Coronary artery (tissue), 2 donors: ENCODE measurements at places on chromosomes 11 and 22.

- DNase-seq, result peak; percentile 98
These were observed at the start of gene GCAT for GRCh38 chr22:37807410-37808293. TSS of gene GCAT (plus strand) at chr22:37807934. CDS start at chr22:37807968, 34 bp downstream.

DNA sequence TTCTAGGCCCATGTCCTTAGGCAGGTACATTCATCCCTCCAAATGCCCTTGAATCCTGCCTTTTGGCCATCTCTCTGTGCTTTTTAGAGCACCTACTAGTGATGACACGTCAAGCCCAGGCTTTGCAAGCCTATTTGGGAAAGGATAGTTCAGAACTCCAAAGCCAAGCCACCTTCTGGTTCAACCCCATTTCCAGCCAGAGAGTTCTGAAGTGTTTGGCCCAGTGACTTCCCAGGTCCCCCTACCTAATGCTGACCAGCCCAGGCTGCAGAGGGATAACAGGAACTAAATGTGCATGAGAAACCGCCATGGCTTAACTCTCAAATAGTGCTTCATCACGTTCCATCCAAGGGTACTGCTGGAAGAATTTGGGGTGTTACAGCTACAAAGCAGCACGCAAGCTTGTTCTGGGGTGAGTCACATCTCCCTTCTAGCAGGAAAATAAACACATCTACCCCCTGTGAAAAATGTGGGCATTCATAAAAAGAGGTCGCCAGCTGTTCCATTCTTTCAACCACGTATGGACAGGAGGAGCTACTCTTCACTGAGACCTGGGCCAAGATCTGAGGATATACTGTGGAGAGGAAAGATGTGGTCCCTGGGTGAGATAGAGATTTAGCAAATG is 2.0 kb upstream of the FXYD6 start:
- DNase-seq, result peak; percentile 43

DNA sequence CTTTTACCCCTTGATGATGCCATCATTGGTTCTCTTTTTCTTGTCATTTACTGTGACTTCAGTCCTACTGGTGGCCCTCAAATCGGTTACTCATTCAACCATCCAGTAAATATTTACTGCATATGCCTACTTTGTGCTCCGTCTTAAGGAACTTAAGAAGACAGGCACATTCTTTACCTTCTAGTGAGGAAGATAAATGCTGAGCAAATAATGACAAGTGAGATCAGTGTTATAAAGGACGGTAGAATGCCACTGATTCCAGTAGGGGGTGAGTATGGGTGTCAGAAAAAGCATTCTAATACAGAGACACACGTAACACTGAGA is 1.6 kb downstream of the ANKRD42 start:
- no peak for DNase-seq

- DNase-seq, result peak; percentile 66
These were observed 3.3 kb downstream of the TANGO2 start for GRCh38 chr22:20024225-20024624.

GRCh38 chr11:10490398-10491241 is 35.6 kb downstream of the AMPD3 start:
- peak; percentile 88 for DNase-seq

- no peak for DNase-seq
These were observed 19.4 kb downstream of the APLP2 start for GRCh38 chr11:130088919-130089673.

- DNase-seq, result no peak
These were observed 50.9 kb upstream of the YWHAH start for GRCh38 chr22:31893460-31893859.

- DNase-seq, result peak; percentile 81
These were observed 580 bp downstream of the ILK start for GRCh38 chr11:6604081-6604626.

DNA sequence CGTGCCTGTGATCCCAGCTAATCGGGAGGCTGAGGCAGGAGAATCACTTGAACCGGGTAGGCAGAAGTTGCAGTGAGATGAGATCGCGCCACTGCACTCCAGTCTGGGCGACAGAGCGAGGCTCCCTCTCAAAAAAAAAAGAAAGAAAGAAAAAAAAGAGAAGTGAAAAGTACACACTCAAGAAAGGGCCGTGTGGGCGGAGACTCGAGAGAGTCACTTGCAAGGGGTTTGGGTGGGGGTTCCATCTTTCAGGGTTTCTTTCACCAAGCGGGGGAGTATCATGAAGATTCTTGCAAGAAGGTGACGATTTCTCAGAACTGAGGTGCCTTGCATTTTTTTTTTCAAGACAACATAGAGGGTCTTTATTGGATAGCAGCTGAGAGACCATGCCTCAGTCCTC is 4.0 kb upstream of the IFITM5 start:
- no peak for DNase-seq

DNA sequence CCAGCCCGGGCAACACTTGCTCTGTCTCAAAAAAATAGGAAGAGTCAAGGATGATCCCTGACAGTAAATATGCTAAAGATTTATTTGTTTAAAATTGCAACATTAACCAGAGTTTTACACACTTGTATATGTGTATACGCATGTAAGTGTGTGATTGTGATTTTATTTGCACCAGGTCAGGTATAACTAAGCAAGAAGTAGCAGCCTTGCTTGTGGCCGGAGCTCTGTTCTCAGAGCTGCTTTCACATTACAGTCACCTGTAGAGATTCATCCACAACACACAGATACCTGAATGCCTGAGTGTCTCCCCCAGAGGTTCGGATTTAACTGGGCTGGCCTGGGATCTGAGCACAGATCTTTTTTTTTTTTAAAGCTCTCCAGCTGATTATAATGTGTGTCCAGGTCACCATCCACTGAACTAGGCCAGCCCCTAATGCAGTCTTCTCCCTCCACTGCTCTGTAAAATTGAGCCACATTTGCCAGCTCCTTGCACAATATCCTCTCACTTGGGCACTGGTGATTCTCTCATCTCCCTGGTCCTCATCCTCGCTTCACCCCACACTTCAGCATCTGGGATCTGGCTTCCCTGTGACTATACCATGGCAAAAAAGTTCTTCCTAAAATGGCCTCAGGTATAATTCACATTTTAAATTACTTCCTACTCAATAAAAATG is 48.3 kb downstream of the LIF start:
- no peak for DNase-seq

DNA sequence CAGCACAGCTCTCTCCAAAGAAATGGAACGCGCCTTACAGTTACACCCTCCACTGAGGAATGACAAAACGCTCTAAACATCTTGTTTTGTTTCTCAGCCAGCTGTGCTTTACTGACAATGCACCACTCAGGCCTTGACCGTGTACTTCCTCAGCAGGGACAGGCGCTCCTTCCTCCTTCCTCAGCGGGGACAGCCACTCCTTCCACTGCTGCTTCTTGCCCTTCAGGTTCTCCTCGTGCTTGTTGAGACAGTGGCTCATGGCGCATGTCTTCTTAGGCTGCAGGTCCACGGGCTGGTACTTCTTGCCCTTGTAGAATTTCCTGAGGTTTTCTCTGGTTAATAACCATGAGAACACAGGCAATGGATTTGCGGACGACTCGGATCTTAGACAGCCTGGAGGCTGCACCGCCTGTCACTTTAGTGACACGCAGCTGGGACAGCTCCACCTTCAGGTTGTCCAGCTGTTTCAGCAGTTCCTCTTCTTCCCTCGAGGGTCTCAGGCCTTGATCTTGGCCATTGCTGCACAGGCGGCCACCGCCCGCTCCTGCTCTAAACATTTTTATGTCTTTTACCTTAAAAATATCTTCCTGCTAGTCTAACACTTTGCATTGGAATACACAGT is 613.8 kb downstream of the BRD1 start:
- DNase-seq, result no peak

DNA sequence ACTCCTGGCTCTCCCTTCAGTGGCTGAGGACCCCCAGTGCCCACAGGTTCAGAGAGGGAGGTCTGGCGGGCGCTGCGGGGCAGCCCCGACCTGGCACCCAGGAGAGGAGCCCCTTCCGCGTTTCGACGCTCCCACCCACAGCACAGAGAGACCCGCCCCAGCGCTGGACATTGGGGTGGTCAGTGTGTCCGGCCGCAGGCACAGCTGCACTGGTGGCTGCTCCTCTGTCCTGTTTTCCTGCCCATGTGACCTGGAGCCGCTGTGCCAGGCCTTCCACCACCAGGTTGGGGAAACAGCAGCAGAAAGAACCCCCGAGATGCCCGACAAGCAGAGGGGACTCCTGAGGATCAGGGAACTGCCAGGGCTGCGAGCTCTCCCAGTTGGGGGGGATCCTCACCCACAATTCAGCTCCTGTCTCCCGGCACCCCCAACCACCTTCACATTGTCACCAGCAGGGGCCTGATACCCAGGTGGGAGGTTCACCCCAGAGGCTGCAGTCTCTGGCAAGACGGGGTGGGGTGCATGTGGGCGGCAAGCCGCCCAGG is 13.6 kb downstream of the KRTAP5-5 start:
- DNase-seq, result no peak

- DNase-seq, result no peak
These were observed 11.0 kb downstream of the MPZL3 start for GRCh38 chr11:118240999-118241763.

GRCh38 chr11:111878385-111878848 is 548 bp downstream of the FDXACB1 start:
- no peak for DNase-seq

GRCh38 chr11:126525216-126525615 is 169.7 kb downstream of the ST3GAL4 start:
- no peak for DNase-seq

- DNase-seq, result no peak
These were observed 46.5 kb downstream of the SEZ6L start for GRCh38 chr22:26215736-26216135.

- DNase-seq, result no peak
These were observed 102.7 kb downstream of the BRD1 start for GRCh38 chr22:49724893-49725489.

DNA sequence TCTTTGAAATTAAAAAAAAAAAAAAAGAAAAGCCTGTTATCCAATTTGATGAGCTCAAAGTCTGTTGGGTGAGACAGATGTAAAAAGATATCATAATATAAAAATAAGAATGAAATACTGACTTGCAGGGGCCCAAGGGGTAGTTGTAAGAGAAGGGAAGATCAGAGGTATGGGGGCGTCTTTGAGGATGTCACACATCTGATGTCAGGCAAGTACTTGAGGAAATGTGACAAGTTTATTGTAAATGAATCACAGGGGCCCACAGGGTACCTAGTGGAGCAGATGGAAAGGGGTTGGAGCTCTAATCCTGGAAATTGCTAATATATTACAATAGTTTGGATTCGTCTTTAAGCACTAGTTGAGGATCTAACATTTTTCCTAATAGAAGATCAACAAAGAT is 131.6 kb downstream of the MAML2 start:
- DNase-seq, result no peak

GRCh38 chr11:11416502-11416901 is 63.5 kb upstream of the CSNK2A3 start:
- DNase-seq, result no peak

DNA sequence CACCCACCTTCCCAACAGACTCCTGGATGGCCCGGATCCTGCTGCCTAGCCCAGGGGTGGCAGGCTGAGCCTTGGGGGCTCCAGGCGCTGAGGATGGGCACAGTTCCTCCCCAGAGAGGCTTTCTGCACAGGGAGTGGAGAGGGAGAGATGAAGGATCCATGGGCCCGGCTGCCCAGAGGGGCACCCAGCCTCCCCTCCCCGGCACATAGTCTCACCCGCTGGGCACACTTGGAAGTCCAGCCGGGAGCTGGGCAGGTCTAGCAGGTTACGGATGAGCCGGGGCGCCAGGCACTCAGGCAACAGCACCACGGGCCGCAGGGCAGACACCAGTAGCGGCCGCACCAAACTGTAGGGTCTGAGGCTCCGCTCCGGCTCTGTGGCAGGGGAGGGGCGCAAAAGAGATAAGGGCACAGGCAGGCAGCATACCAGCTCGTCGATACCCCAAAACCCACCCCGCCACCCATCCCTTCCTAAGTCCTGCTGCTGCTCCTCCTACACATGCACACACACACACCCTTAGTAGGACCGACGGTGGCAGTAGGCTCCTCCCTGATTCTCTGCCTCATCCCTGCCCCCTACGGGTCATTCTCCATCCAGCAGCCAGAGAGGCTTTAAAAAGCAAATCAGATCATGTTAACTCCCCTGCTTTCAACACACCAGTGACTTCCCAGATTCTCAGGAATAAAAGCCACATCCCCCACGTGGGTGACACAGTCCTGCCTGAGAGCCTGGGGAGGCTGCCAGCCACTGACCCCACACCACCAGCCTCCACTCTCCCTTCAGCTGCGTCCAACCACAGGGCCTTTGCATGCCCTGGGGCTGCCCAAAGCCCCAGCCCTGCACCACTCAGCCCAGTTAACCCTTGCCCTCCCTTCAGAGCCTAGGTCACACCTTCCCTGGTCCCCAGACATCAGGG is 6.5 kb upstream of the MFNG start:
- DNase-seq, result no peak

DNA sequence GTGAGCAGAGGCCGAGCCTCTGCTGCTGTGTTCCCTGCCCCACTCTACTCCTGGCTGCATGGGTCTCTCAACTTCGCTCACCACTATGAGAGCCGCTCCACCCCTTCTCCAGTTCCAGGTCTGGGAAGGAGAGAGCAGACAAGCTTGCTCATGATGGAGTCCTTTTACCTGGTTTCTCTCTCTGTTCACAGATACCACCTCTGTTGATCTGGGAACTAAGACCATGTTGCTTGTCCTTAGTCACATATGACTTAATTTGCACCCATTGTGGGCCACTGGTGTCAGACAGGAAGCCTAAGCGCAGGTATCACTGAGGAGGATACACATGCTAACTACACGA is 26.8 kb downstream of the MCM5 start:
- DNase-seq, result no peak

DNA sequence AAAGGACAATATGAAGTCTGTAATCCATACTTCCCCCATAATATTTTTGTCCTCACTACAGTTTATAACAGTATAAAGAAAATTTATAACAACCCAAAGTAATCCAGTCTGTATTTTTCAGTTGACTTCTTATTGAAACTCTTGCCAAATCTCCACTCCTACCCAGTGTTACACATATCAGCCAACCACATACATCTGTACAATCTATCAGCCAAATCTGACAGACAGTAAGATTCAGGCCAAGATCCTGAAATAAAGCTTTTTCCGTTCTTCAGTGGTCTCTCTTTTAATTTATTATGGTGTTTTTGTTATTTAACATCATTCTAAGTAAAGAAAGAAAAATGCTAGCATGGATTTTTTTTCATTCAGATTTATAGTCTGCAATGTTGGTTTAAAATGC is 2370.9 kb upstream of the RAG2 start:
- no peak for DNase-seq

- DNase-seq, result no peak
These were observed 2.5 kb downstream of the KCNJ11 start for GRCh38 chr11:17385926-17386325.

- peak; percentile 72 for DNase-seq
These were observed 20.2 kb upstream of the C11orf96 start for GRCh38 chr11:43922295-43922648.

DNA sequence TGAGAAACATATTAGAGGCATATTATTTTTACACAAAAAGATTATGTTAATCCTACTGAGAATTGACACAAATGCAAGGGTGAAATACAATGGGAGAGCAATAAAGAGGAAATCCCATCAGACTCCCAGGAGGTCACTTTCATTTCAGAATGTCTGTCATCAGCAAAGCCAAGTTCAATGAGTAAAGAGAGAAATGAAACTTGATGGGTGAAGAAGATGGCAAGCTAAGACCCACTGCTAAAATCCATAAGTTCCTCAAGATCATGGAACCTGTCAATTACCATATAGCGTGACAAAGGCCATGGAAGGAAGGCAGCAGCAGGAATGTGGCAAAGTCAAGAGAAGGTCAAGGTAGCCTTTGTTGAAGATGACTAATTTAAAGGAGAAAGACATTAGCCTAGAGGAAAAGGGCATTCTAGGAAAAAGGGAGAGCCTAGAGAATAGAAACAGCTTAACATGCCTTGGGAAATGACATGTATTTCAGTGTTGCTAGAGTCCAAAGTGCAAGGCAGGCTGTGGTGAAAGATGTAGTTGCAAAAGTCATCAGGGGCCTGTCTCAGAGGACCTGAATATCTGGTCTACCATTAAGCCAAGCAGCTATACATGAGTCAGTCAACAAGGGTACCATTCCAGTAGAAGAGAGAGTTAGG is 43.1 kb downstream of the FAM168A start:
- no peak for DNase-seq
